Activated B cell treated with CpG ODN at 0.5 μM for 24 hours (primary cell): ENCODE measurements at places on chromosomes 12 and 14. TPM values are rescaled to one million over a fixed set of nuclear protein-coding genes. Genes with fewer than 3 reads are reported as not detected.

- peak overlapping the region; percentile 96 for H3K27ac ChIP-seq
- no peak for DNase-seq
- H3K36me3 ChIP-seq: peaks cover 14% of the 10 kb centered on the region
- no peaks in the 10 kb centered on the region for H3K27me3 ChIP-seq
- H3K4me3 ChIP-seq: peak overlapping the region; percentile 79
Measured at GRCh38 chr12:92155733-92156132, 10.1 kb upstream of the BTG1 start.

DNA sequence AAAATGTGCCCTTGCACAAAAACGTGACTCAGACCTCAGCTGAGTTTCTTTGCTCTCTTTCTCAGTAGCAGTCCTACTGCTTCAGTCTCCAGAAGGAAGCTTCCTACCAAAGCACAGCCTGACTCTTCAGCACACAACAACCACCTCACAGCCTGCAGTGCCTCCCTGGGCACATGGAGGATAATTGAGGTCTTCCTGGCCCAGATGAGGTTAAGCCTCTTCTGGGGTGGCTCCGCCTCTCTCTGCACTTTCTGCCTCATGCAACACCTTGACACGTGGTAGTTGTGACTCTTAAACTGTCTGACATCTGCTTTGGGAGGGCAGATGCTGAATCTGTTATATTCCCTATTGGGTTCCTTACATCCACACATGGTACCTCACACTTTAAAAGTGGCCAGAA is 33.8 kb downstream of the GIT2 start:
- no peak overlapping the region for H3K27ac ChIP-seq
- DNase-seq: no peak
- peaks cover 80% of the 10 kb centered on the region for H3K36me3 ChIP-seq
- no peak overlapping the region for H3K4me3 ChIP-seq
- no peaks in the 10 kb centered on the region for H3K27me3 ChIP-seq

DNA sequence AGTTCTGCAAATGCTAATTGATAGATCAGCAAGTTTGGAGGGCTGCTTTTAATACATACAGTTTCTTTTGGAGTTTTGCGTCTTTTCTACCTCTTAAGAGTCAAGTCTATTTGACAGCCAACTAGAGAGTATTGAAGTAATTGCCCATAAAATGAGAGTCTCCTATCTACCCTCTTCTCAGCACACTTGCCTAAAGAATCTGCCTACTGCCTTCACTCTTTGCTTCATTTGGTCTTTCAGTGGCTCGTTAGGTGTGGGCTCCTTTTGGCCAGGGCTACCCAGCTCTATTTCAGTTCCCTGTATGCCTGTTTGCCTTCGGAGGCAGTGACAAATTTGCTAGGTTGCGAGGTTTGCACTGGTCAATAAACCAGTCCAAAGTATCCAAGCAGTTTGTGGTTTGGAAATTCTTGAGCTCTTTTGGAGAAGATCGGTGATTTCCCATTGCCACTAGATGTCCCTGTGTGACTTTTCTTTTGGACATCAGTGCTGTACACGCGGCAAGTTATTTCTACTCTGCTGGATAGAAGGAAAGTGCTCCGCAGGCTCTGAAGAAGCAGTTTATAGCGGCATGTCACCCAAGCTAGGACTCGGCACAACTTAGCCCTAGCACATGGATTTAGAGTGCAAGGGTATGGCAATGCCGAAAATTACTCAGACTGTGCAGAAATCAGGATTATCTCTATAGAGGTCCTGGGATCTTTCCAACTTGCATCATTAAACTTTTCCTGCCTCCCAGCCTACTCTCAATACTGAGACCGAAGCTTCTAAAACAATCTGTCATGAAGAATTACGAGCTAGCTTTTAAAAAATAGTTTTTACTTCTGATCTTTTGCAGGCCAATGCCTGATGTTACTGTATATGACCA is 38.6 kb downstream of the MGST1 start:
- no peaks in the 10 kb centered on the region for H3K4me1 ChIP-seq
- H3K4me3 ChIP-seq: no peak overlapping the region
- no peak overlapping the region for H3K27ac ChIP-seq
- H3K36me3 ChIP-seq: no peaks in the 10 kb centered on the region

- no peaks in the 10 kb centered on the region for H3K27me3 ChIP-seq
- H3K27ac ChIP-seq: no peak overlapping the region
- peaks cover 16% of the 10 kb centered on the region for H3K4me1 ChIP-seq
- DNase-seq: no peak
- H3K36me3 ChIP-seq: peaks cover 46% of the 10 kb centered on the region
- H3K4me3 ChIP-seq: no peak overlapping the region
Measured at GRCh38 chr14:75132382-75133086, 5.7 kb upstream of the NEK9 start.

DNA sequence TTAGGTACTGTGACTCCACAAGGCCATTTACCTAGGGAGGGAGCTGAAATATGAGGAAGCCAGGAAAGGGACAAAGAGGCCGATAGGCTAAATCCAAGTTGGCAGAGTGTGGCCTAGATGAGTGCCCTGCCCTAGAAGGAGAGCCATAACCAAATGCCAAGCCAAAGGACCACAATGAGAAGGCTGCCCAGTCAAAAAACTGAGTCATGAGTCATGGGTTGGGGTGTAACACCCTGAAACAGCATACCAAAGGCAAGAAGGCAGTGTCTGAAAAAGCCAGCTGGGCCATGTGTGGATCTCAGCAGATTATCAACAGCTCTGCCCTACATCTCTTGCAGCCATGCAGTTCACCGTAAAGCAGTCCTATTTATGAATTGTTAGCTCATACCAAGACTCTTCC is 171.7 kb downstream of the PHLDA1 start:
- no peak overlapping the region for H3K27ac ChIP-seq
- H3K4me1 ChIP-seq: no peaks in the 10 kb centered on the region
- peaks cover 5% of the 10 kb centered on the region for H3K27me3 ChIP-seq

The CCDC197 gene
- total RNA-seq: not detected in 2 replicates

GRCh38 chr12:4135919-4136605 is 137.5 kb upstream of the CCND2 start:
- no peaks in the 10 kb centered on the region for H3K27me3 ChIP-seq
- peak overlapping the region; percentile 93 for H3K27ac ChIP-seq
- peak; percentile 46 for DNase-seq

- DNase-seq: no peak
- H3K4me3 ChIP-seq: no peak overlapping the region
- H3K27ac ChIP-seq: no peak overlapping the region
- no peaks in the 10 kb centered on the region for H3K36me3 ChIP-seq
- H3K4me1 ChIP-seq: no peaks in the 10 kb centered on the region
Measured at GRCh38 chr12:59182191-59182590, 261.9 kb upstream of the LRIG3 start.

DNA sequence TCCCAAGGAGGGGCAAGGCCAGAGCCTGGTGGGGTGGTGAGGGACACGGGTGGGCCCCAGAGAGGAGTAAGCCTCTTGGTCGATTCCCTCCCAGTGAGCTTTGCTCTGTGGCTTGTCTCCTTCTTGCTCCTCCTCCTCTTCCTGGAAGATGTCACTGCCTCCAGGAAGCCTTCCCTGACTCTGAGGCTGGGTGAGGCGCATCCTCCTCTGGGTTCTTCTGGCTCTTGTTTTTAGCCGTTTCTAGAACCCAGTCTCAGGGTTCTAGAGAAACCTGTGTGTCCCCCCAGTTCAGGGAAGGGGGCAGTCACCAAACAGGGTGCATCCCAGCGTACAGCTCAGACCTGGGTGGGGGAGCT is 12.6 kb downstream of the KIF26A start:
- DNase-seq: no peak
- no peaks in the 10 kb centered on the region for H3K36me3 ChIP-seq
- no peak overlapping the region for H3K27ac ChIP-seq
- H3K4me3 ChIP-seq: no peak overlapping the region

DNA sequence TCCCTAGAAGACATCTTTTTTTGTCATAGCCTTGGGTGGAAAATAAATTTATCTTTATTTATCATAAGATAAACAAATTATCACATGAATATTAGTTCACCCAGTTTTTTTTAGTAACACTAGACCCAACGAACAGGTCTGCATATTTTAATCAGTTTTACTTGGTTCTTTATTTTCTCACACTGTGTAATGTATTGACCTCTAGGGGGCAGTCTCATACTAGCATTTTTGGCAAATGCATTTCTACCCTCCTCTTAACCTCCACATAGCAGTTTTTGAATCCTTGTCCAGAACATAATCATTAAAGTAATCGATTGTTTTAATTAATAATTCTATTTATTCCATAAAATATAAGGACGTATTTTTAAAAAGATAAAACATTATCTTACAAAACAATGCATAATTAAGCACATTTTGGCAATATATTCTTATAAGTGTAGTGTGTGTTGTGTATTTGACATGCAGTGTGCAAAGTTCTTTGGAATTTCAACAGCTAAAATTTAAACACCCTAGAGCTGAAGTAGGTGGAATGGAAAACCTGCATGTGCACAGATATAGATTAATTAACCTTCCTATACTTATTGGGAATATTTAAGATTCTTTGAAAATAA is 31.6 kb upstream of the PTPRQ start:
- DNase-seq: no peak
- H3K36me3 ChIP-seq: no peaks in the 10 kb centered on the region
- no peak overlapping the region for H3K27ac ChIP-seq
- no peaks in the 10 kb centered on the region for H3K27me3 ChIP-seq
- no peaks in the 10 kb centered on the region for H3K4me1 ChIP-seq
- no peak overlapping the region for H3K4me3 ChIP-seq

The KRT7 gene
- total RNA-seq: 0.81 and 1.1 TPM in 2 replicates

The RAD51AP1 gene
- total RNA-seq: 5.6 and 5.9 TPM in 2 replicates

DNA sequence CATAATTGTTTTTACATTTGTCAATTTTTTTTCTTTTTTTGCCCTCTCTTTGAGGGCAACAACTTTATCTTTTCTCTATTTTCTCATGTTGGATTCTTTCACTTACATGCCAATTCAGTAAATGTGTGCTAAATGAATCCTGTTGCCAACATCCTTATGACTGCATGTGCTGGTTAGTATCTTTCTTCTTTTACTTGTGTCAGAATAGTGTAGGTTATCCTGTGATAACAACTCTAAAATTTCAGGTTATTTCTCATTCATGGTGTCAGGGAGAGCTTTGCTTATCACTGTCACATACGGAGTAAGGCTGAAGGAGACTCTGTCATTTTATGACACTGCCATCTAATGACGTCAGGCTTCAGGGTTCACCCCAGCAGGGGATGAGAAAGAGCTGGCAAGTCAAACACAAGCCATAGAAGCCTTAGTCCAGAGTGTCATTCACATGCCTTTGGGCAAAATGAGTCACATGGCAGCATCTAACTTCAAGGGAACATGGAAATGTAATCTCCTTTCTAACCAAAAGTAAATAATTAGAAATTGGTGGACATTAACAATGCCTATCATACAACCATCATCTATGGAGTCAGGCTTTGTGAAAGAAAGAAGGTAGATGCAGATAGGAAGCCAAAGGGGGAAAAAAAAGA is 242.5 kb upstream of the ATP2B1 start:
- H3K4me3 ChIP-seq: peak overlapping the region; percentile 36
- peaks cover 3% of the 10 kb centered on the region for H3K36me3 ChIP-seq
- peak overlapping the region; percentile 90 for H3K27ac ChIP-seq
- H3K27me3 ChIP-seq: no peaks in the 10 kb centered on the region

GRCh38 chr14:105531088-105531893 is 4.9 kb downstream of the TMEM121 start:
- H3K4me3 ChIP-seq: peak overlapping the region; percentile 55
- H3K36me3 ChIP-seq: no peaks in the 10 kb centered on the region
- peaks cover 4% of the 10 kb centered on the region for H3K27me3 ChIP-seq
- H3K27ac ChIP-seq: peak overlapping the region; percentile 71

GRCh38 chr14:62117751-62118105 is 355.5 kb downstream of the SNAPC1 start:
- peaks cover 2% of the 10 kb centered on the region for H3K36me3 ChIP-seq
- no peak for DNase-seq
- no peaks in the 10 kb centered on the region for H3K27me3 ChIP-seq
- peaks cover 40% of the 10 kb centered on the region for H3K4me1 ChIP-seq
- peak overlapping the region; percentile 77 for H3K27ac ChIP-seq

GRCh38 chr12:66693901-66694513 is 15.1 kb upstream of the GRIP1 start:
- peaks cover 2% of the 10 kb centered on the region for H3K27me3 ChIP-seq
- H3K4me3 ChIP-seq: no peak overlapping the region
- H3K4me1 ChIP-seq: peaks cover 16% of the 10 kb centered on the region

GRCh38 chr12:47964106-47964728 is 821 bp downstream of the TMEM106C start:
- H3K27me3 ChIP-seq: peaks cover 11% of the 10 kb centered on the region
- peak overlapping the region; percentile 24 for H3K27ac ChIP-seq
- H3K4me1 ChIP-seq: peaks cover 18% of the 10 kb centered on the region

The RAB5B gene
- total RNA-seq: 82.1 and 83.8 TPM in 2 replicates

The NDRG2 gene
- total RNA-seq: 2.1 and 3.9 TPM in 2 replicates

DNA sequence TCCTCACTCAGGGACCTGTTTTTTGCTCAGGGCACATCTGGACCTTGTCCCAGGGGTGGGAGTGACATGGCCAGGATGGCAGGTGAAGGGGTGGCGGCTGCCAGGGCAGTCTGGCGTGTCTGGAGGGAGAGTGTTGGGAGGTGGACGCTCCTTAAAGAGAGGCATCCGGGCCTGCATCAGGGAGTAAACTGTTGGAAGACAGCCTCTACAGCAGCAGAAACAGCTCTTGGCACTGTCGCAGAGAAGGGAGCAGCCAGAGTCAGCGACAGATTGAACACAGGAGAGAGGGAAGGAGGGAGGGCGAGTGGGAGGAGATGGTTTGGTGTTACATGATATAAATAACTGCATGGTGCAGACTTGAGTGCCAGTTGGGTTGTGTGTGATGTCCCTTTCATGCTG is 52.8 kb downstream of the IGF1 start:
- no peaks in the 10 kb centered on the region for H3K27me3 ChIP-seq
- DNase-seq: no peak
- H3K4me3 ChIP-seq: no peak overlapping the region
- H3K36me3 ChIP-seq: no peaks in the 10 kb centered on the region
- H3K27ac ChIP-seq: no peak overlapping the region

GRCh38 chr14:39472078-39472477 is 39.8 kb upstream of the FBXO33 start:
- DNase-seq: no peak
- H3K27me3 ChIP-seq: peaks cover 5% of the 10 kb centered on the region
- no peak overlapping the region for H3K4me3 ChIP-seq

DNA sequence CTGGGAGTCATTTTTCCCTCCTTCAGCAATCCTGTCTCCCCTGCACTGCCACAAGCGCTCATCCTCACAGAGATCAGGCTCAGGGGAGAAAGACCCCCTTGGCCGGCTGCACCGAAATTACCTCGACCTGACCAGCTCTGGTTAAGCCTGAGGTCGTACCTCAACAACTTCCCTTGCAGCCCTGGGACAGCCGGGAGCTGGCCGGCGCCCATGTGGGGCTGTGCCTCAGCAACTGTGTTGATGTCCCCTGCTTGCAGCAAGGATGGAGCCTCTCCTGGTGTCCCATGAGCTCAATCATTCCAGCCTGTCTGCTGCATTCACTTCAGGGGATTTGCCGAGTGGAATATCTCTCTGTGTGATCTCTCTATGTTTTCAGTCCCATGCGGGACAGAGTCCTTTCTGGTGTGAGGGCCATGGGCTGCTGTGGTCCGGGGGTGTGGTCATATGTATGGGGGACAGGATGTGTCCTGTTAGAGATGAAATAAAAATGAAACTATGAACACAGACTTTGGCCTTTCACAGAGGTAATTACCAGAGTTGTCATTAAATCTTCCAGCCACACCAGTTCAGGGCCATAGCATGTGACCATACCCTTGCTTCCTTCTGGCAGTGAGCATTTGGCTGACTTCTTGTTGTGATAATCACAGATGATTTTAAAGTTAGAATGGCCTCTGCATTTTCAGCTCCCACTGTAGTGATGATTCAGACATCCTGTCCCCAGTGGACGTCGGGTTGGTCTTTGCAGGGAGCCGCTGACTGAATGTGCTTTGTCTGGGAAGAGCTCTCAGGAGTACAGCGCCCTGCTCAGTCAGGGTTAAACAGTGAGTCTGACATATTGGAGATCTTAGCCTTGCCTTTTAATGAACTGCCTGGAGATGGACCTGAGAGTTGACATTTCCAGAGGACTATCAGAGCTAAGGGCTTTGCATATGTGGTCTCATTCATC is 405.9 kb downstream of the AACS start:
- H3K36me3 ChIP-seq: no peaks in the 10 kb centered on the region
- peaks cover 2% of the 10 kb centered on the region for H3K27me3 ChIP-seq
- no peak overlapping the region for H3K27ac ChIP-seq
- H3K4me3 ChIP-seq: no peak overlapping the region
